ENCODE measurements at places on chromosomes 12 and 14.

- no peak for DNase-seq
Measured at GRCh38 chr12:96980991-96981414, 73.9 kb downstream of the NEDD1 start.

DNA sequence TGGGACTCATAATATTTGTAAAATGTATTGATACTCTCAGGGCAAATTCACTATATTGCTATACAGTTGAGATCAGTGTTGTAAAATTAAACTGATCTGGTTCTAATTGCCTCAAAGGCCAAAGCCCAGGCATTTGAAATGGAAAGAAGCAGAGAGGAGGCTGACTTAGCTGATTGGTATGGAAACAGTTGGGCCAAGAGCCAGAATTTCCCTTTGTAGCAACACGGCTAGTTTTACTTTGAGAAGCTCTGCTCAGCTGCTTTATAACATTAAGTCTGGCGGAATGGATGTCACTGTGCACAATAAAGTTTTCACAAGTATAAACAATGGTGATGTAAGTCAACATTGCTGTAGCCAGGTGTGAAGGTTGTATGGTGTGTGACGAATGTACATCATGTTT, 186.4 kb downstream of the MSRB3 start:
- DNase-seq = no peak

DNA sequence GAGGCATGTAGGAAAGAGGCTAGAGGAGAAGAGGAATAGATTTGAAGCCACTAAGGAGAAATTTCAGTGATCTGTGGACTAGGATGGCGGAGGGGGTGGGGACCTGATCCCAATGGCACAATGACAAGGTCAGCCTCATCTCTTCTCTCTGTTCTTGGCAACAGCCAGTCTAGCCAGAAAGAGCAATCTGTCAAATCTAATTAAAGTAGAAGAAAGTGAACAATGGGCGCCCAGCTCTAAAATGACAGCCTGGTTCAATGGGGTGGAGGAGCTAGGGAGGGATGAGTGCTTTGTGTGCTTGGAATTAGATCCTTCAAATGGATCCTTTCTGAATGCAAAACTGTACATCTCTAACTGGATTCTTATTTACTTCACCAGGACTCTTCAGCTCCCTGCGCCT, 37.2 kb upstream of the TUBA1C start:
- DNase-seq = no peak

DNA sequence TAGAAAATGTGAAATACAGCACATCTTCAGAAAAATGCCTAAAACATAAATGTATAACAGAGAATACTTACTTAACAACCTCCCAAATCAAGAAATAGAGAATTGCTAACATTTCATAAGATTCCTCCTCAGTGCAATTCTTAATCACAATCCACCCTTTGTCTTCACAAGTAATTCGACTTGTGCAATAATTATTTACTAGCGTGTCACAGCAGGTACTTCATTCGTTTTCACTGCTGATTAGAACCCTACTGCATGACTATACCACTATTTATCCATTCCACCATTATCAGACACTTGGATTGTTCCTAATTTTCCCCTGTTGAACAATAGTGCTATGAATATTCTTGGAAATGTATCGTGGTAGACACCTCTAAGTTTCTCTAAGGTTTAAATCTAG, 64.9 kb upstream of the BBS10 start:
- DNase-seq = no peak

GRCh38 chr12:8770499-8770898, 51.9 kb upstream of the A2ML1 start:
- no peak for DNase-seq

DNA sequence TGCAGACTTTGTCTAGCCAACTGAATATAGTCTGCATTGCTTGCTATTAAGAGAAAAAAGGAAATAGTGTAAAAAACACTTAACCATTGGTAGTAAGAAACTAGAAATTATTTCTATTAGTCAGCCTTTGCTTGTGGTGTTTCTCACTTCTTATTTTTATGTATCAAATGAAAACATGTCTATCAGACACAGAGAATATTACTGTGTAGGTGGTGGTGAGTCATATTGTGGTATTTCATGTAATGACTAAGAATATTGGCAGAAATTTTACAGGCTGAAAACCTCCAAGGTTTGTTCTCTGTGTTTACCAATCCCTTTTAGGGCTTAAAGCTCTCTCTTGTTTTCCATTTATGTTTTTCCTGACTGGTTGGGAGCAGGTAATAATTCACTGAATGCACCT, 87.2 kb downstream of the DAAM1 start:
- peak; percentile 90 for DNase-seq
